ENCODE measurements at places on chromosomes 12 and 14.
A peak's percentile ranks its signal among the peaks of the same experiment; 100 is the strongest.

DNA sequence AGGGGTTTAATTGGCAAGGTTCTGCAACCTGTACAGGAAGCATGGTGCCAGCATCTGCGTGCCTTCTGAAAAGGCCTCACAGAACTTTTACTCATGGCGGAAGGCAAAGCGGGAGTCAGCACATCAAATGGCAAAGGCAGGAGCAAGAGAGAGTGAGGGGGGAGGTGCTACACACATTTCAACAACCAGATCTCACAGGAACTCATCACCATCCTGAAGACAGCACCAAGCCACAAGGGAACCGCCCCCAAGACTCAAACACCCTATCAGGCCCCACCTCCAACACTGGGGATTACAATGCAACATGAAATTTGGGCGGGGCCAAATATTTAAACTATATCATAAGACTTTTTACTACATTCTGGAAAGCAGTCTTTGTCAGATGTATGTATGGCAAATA lies 38.0 kb upstream of the FKBP4 start:
- no peak for DNase-seq

GRCh38 chr12:100382338-100382737 lies 25.5 kb downstream of the SLC17A8 start:
- DNase-seq = no peak

GRCh38 chr14:104976198-104977007 lies 1.8 kb downstream of the AHNAK2 start:
- DNase-seq = peak; percentile 80

DNA sequence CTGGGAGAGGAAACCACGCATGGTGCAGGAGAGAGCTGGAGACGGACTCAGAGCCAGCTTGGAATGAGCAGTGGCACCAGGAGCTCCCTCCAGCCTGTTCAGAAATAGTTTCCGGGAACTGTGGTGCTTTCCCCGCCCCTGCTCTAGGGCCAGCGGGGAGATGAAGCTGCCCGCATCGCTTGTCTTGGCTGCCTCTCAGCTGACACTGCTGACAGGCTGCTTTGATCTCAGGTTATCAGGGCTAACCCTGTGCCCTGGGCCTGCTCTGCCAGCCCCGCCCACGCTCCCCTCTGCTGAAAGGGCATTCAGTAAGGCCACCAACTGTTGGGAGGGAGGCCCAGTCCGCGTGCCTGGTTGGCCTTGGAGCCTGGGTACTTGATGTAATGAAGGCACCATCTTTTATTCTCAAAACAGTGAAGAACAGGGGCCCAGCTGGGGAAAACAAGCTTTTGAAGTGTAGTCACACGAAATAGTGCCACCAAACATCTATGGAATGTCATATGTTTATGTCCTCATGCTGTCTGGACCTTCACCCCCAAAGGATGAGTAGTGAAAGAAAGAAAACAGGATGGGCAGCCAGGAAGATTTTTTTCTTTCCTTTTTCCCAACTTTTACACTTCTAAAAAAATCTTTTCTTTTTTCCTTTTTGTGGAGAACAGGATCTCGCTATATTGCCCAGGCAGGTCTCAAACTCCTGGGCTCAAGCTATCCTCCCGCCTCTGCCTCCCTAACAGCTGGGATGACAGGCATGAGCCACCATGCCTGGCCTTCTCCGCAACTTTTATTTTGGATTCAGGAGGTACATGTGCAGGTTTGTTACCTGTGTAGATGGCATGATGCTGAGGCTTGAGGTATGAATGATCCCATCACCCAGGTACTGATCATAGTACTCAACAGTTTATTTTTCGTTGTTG lies 115.9 kb upstream of the TBX3 start:
- no peak for DNase-seq

- no peak for DNase-seq
Observed at GRCh38 chr14:25103271-25103670, 53.3 kb upstream of the STXBP6 start.

DNA sequence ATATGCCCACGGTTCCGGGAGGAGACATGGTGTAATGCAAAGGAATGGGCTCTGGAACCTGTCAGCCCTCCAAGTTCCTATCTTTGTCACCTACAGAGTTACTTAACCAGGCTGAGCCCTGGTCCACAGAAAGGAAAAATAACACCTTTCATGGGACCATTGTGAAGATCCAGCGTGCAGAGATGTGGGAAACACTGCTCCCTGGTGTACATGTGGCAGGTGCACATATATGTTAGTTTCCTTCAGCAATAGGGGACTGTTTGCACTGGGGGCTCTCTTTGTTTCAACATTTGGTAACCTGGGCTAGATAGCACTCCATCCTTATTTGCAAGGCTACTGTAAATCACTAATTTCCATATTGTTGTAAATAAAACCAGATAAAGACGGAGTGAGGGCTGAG lies 72.3 kb downstream of the ANO2 start:
- no peak for DNase-seq

GRCh38 chr14:94115058-94115591 lies 4.6 kb downstream of the IFI27 start:
- no peak for DNase-seq

GRCh38 chr14:67447033-67447381 lies 35.0 kb upstream of the PLEK2 start:
- DNase-seq = no peak

DNA sequence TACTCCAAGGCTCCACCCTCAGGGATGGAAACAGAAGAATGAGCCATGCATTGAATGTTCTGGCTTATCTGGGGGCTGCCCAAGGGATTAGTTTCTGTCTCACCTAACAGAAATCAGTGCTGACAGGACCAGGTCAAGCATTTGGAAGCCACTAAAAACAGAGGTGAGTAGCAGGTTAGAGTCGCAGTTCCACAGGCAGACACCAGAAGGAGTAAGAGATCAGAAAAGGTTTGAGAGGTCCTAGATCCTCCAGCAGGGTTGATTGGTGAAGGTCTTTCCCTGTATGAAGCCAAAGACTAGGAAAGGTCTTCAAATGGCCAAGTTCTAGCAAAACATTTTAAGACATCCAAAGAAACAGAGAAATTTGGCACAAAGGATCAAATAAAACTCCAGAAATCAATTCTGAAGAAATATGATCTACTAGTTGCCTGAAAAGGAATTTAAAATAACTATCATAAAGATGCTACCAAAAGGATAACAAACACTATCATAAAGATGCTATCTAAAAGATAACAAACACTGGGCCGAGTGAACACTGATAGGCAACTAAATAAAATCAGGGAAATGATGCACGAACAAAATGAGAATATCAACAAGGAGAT lies 19.5 kb upstream of the TTC9 start:
- DNase-seq = peak; percentile 47

DNA sequence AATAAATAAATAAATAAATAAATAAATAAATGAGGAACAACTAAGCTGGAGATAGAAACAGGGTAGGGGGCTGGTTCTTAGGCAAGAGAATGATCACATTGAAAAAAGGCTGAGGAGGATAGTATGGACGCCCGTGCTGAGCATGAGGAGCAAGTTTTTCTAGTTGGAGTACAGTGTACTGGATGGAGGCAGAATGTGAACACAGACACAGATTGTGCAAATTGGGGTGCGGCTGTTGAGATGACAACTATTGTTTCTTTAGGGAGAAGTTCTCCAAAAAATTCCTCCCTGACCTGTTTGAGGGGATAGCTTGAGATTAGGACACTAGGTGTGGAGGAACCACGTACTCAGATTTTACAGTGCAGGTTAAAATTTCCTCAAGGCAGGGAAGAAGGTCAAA lies 979 bp upstream of the BIN2 start:
- no peak for DNase-seq

- DNase-seq = no peak
Observed at GRCh38 chr12:50212071-50212467, 44.9 kb upstream of the CERS5 start.

- peak; percentile 84 for DNase-seq
Observed at GRCh38 chr12:76032043-76032981, 736 bp upstream of the PHLDA1 start.

- DNase-seq = no peak
Observed at GRCh38 chr12:108696111-108696995, 35.0 kb downstream of the CORO1C start.

DNA sequence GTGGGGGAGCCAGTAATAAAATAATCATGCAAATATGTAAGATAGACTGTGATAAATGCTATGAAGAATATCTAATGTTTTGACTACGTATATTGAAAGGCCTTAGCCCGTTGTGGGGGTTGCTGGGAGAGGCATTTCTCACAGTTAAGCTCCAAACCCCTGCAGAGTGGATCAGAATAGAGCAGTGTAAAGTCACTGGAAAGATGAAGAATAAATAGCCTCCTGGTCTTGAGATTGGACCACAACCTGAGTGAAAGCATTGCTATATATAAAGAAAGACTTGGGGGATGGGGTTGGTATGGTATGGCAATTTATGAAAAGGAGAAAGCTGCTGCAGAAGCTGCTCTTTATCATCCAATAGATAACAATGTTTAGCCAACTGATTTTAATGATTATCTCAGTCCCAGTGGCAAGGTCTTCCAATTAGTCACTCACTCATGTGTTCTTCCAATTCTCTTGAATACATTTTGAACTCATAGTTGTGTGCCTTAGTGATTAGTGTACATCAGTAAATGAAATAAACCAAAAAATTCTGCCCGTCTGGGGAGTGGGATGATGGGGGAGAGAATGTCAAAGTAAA lies 10.2 kb downstream of the PLEKHA5 start:
- DNase-seq = no peak

DNA sequence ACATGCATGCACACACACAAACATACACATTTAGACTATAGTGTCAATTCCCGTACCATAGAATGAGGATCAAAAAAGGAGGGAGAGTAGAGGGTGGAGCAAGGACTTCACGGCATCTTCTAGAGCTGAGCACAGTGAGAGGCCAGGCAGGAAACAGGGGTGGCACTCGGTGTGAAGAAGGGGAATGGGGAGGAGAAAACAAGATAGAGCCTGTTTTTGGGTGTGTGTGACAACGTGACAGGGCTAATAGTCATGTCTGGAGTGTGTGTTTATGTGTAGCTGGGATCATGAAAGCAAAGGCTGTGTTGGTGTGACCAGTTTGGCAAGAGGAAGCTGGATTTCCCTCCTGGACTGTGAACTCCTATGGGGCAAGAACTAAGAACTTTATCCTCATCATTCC lies 9.9 kb upstream of the ACVR1B start:
- DNase-seq = no peak

GRCh38 chr14:95922080-95922479 lies 45.4 kb downstream of the TUNAR start:
- DNase-seq = no peak
